EL (cell line): ENCODE measurements at places on chromosomes 1 and 21.
A peak's percentile ranks its signal among the peaks of the same experiment; 100 is the strongest.

DNA sequence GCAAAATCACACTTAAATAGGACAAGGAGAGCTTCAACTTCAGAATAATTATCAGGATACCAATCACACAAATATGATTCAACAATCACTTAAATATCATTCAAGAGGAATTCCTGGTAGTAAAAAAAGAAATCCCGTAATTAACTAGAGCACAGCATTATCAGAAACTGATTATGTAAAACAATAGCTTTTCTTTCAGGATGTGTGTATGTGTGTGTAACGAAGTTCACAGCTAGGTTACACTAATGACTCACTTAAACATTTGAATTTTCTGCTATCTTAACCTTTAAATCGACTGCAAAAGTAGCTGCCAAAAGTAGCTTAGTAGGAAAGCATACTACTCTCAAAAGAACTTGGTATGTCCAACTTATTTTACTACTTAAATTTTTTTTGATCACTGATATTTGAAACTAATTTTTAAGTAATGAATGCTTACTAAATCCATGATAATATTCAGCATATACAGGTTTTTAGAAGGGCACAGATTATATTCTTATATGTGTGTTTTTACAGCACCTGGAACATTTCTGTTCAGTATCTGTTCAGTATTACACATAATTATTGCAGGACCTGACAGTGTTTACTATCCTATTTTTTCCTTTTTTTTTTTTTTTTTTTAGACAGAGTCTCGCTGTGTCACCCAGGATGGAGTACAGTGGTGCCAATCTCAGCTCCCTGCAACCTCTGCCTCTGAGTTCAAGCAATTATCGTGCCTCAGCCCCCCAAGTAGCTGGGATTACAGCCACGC is 4.2 kb downstream of the RERE start:
- DNase-seq = no peak

GRCh38 chr1:26287033-26287711 is 7.3 kb downstream of the SH3BGRL3 start:
- peak; percentile 27 for DNase-seq

GRCh38 chr1:11384170-11384554 is 94.8 kb upstream of the DISP3 start:
- peak; percentile 8 for DNase-seq

GRCh38 chr1:1206966-1207531 is 657 bp upstream of the TNFRSF18 start:
- DNase-seq = no peak

DNA sequence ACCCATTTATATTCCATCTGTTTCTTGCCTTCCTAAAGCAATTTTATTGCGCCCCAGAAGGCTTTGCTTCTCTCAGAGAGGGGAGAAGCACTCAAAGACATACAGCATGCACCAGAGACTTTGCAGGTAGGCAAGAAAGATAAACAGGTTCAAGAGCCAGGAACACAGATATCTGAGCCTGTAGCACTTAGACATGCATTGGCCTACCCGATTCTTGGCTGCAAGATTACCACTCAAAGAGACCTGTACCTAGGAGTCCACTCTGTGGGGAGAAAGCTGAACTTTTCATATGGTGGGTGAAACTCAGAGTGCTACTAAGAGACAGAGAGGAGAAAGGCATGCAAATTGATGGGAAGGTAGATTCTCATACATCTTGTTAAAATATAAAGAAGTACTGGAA is 609.4 kb upstream of the PKN2 start:
- DNase-seq = no peak

- peak; percentile 94 for DNase-seq
Measured at GRCh38 chr1:210597555-210598134, 268.9 kb downstream of the HHAT start.

DNA sequence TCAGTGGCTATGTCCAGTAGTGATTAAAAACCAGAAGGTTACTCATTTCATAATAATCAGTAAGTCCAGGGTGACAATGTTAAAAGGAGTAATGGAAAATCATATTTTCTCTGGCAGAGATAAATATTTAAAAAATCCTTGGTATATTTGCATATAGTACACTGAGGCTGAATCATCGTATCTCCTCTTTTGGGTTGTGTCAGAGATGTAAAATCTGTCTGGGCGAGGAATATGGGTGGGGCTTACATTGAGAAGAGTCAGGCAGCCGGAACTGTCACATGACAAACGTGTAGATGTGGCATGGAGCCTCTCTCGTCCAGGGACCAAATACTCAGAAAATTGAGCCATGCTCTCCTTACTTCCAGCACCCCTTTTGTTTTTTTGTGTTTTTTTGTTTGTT is 120.9 kb downstream of the FMN2 start:
- DNase-seq = peak; percentile 38

GRCh38 chr1:151936653-151937052 is 27.3 kb upstream of the THEM4 start:
- no peak for DNase-seq

DNA sequence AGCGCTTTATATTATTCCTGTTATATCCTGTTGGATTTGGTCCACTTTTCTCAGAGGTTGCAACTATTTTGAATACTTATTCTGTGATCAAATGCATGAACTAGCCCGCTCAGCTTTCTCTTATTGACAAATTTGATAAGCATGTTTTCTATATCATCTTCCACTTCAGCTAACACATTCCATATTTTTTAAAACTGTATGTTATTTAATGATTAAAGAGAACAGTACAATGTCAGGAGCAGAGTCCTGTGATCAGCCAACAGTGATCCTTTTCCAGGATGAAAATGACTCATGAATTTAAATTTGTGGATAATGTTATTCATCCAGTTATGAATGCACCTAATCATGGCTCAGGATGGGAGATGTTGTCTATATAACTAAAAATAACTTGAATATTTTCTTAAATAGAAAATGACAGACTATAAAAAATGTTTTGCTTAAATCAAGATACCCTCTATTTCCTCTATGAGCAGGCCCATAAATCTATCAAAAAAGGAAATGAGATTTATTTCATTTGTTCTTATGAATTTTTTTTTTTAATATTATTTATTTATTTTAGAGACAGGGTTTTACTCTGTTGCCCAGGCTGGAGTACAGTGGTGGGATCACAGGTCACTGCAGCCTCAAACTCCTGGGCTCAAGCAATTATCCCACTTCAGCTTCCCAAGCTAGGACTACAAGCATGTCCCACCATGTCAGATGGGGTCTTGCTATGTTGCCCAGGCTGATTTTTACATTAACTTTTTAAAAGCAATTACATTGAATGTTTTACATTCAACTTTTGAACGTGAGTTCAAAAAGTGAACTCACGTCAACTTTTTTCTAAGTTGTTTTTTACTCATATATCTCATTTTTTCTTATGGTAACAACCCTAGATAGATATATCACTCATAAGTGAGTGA is 12.5 kb downstream of the BPNT1 start:
- DNase-seq = no peak

- no peak for DNase-seq
Measured at GRCh38 chr1:58924821-58925220, 141.0 kb upstream of the JUN start.

GRCh38 chr1:231896806-231897205 is 270.2 kb downstream of the DISC1 start:
- DNase-seq = no peak
